GF-D8 (cell line): ENCODE measurements at places on chromosomes 5 and 9.

- DNase-seq, result no peak
Measured at GRCh38 chr5:112762113-112762810, 24.6 kb downstream of the APC start.

DNA sequence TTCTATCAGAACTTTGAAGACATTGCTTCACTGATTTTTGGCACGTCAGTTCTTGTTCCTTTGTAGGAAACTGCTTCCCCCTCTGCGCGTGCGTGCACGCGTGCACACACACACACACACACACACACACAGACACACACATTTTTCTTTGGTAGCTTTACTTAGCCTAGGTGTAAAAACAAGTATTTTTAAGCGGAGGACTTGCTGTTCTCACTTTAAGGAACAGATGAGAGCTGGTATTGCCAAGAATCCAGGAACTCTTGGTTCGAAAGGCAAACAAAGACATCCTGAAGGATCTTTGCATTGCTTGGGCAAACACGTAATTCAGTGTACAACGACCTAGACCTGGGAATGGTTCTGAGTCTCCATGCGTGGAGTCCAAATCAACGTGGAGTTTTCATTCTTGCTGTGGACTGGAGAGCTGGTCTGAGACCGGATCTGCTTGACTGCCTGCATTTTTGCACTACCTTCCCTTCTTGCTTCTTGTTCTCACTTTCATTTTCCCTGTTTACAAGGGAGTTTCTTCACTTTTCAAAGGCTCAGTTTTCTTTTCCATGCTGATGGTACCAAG is 8.2 kb downstream of the TMEM268 start:
- no peak for DNase-seq

DNA sequence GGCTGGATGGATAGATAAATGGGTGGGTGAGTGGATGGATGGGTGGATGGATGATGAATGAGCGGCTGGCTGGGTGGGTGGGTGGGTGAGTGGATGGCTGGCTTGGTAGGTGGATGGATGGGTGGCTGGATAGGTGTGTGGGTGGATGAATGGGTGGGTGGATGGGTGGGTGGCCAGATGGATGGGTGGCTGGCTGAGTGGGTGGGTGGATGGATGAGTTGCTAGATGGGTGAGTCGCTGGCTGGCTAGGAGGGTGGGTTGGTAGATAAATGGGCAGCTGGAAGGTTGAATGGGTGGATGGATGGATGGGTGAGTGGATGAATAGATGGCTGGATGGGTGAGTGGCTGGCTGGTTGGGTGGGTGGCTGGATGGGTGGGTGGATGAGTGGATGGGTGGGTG is 27.9 kb upstream of the CEP72 start:
- no peak for DNase-seq

GRCh38 chr9:91117474-91117891 is 244.2 kb downstream of the AUH start:
- DNase-seq, result no peak

DNA sequence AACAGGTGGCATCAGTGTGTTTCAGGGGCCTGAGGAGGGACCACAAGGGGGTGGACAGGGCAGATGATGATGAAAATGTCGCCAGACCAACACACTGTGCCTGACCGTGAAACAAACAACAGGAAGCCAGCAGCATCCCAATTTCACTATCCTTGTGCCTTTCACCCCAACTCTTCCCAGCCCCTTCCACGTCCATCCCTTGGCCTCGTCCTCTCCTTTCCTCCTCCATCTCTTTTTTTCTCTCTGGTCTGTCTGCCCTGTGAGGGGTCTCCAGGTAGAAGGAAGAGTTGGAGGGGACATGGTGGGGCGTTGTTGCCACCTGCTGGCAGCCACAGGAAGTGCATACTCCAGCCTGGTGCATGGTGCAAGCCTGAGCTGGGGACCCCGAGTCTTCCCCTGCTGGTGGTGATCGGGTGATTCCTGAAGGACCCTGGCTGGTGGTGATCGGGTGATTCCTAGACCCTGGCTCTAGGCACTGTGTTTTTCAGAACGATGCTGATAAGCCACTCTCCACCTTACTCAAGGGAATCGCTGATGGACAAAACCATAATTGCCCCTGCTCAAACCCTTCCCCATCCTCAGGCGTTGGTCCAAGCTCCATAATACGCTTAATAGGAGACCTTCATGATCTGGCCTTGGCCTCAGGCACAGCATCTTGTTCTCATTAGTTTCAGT is 21.7 kb upstream of the NSD1 start:
- no peak for DNase-seq

DNA sequence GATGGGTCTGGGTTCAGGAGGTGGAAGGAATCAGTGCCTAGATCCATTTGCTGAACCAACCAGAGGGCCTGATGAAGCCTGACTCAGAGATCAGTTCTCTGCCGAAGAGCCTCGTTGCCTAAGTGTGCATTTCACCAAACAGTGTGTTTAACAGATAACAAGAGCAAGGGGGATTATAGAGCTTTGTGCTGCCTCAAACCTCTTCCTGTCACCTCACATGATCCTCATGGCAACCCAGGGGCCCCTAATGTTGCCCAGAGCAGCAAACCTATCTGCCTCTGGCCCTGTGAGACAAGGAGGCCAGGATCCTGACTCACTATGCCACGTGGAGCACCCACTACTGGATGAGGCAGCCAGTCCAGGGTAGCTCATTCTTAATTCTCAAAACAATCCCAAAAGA is 66.3 kb upstream of the EPB41L4B start:
- DNase-seq, result no peak

DNA sequence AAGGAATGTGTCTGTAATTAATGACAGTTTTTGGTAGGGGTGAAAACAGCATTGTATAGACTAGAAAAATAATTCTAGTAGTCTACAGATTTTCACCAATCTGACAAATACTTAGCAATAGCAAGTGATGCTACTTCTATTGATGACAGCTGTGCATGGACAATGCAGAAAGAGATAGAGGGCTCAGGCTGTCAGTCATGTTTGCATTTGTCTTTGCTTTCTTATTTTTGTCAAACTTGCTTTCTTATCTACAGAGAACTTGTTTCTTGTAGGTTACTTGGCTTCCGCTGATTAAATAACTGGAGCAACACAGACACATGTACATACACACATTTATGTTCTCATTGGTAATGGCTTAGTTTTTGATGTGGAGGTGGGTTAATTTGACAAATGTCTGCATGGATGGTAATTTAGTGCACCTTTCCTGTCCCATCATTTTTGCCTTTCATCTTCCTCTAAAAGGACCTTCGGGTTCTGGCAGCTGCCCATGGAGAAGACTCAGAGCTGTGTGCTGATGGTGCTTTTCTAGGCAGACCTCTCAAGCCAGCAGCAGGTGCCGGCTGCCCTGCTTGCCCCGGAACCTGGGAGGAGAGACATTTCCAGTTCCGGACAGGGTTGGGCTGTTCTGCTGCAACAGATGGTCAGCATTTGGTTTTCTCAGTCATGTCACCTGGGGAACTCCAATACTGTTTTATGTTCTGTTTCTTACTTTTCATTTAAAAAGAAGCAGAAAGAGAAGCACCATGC is 28.8 kb downstream of the CAMK4 start:
- DNase-seq, result no peak

DNA sequence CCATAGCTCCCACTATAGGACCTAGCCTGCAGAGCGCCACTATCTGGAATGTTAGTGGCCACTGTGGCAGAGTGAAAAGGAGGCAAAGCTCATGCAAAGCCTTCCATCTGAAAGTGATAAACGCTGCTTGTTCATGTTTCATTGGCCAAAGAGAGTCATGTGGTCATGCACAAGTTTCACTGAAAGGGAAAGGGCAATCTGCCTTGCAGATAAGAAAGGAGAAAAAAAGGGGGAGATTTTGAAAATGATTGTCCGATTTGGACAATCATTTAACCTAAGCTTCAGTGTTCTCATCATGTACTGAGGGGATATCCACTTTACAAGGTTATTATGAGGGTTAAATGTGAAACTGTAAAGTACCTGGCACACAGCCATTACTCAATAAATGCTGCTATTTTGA is 9.0 kb upstream of the MOB3B start:
- DNase-seq, result no peak

DNA sequence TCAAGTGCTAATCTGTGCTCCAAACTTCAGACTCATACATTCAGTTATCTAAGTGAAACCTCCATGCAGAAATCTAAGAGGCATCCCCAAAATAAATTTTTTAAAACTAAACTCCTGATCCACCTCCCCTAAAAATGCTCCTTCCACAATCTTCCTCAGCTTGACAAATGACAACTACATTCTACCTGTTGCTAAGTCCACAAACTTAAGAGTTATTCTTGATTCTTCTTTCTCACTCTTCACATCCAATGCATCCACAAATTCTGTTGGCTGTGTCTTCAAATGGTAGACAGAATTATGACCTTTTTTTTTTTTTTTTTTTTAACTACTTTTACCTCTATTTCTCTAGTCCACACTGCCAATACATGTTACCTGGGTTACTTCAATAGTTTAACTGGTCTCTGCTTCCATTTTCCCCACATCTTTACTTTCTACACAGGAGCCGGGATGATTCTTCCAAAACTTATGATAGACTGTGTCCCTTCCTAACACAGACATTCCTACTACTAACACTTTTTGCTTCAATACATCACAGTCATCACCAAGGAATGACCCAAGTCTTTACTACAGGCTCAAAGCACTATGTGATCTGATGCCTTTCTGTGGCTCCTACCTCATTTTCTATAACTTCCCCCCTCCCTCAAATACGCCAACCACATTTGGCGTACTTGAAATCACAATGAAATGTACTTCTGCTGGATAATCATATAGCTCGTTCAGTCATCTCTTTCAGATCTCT is 143.6 kb downstream of the PDE4D start:
- no peak for DNase-seq

- DNase-seq, result no peak
Measured at GRCh38 chr5:159762921-159763320, 153.4 kb upstream of the ADRA1B start.

DNA sequence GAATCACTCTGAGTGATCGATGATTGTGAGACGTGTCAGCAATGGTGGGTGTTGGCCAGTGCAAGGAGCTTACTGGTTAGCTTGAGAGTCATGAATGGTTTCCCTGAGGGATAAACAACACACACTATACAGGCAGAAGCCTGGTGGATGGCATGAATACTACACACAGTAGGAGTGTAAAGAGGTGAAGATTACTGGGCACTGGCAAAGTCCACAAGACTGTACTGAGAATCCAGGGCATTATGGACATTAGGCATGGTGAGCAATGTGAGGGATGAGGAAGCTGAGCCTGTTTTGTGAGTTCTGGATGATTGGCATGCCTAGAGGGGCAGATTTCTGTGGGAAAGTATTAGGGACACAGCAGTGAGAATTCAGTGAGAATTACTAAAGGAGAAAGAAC is 71.3 kb downstream of the KDM4C start:
- no peak for DNase-seq

GRCh38 chr9:77291714-77292113 is 114.4 kb downstream of the VPS13A start:
- no peak for DNase-seq

DNA sequence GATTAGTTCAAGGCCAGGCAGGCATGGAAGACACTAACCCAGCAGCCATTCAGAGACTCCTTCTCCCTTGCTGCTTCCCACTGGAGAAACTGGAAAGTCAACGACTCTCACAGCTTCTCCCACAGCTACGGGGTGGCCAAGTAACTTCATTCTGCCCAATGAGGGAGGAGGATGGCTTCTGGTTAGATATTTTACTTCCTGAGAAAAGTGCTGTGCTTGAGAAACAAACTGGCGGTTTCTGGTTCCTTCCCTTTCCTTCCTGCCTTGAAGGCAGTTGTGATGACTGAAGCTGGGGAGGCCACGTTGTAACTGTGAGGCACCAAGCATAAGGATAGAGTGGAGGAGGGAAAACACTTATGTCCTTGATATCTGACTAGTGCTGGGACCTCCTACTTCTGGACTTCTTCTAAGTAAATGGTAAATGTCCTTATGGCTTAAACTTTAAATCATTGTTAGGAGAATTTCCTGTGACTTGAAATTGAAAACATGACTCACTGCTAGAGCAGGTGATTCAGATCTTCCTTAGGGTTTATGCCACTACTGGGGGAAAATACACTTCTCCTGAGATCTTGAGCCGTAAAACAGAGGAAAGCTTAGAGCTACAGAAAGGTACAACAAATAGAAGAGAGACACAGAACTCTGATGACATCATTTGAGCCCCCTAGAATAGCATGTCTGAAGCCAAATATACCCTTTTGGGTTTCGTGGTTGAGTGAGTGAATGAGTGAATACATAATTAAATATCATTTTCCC is 3.1 kb upstream of the GNPDA1 start:
- peak; percentile 90 for DNase-seq

- DNase-seq, result no peak
Measured at GRCh38 chr5:66987126-66987525, 209.5 kb downstream of the CD180 start.

DNA sequence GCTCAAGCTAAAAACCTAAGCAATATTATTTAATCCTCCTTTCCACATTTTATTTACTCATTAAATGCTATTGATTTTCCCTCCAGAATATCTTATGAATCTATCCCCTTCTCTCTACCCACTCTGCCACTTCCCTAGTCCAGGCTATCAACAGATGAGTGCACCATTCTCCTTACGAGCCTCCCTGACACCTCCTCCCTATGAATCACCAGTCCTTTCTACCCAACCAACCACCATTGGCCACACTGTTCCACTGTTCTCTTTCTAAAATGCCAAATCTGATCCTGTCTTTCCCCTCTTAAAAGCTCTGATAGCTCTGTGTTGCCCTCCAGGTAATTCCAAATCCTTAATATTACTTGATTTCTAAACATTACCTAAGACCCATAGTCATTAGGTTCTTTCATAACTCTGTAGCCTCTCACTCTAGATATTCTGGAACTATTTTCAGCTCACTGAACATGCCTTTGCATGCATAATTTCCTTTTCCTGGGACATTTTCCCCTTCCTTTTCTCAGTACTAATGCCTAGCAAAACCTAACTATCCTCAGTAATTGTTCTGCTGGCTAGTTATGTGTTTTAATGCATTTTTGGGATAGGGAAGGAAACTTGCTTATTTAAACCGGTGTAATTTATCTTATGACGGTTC is 126.3 kb downstream of the UNC13B start:
- no peak for DNase-seq

- no peak for DNase-seq
Measured at GRCh38 chr5:59346514-59346913, 547.0 kb downstream of the PDE4D start.

DNA sequence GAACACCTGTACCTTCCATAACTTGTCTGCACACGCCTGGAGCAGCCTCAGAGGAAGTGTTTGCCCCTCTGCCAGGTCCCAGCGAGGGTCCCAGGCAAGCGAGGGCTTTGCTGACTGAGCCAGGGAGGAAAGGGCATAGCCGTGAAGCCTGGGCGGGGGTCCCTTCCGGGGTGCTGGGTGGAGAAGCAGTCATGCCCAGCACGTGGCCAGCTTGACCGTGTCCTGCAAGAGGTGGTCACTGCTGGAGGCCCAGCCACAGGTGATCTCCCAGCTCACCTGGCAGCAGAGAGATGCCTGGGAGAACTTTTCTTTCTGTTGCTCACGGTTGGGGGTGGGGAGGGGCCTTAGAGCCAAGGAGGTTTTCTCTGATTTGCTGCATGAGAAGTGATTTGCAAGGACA is 195.3 kb downstream of the CACNA1B start:
- DNase-seq, result no peak
